ENCODE measurements at places on chromosomes 6 and 20. TPM values are rescaled to one million over a fixed set of nuclear protein-coding genes. Genes with fewer than 3 reads are reported as not detected.

DNA sequence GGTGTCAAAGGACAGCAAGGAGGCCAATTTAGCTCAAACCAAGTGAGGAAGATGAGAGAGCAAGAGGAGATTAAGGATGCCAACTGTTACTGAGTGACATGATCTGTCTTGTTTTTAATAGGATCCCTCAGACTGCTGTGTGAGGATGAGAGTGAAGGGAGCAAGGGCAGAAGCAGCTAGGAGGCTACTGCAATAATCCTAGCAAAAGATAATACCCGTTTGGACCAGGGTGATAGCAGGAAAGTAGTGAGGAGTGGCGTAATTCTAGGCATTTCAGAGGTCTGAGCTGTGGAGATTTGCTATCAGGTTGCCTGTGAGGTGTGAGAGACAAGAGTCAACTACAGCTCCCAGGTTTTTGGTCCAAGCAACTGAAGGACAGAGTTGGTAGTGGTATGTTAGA lies 14.7 kb downstream of the UBE2V1 start:
- H3K4me3 ChIP-seq: no peak overlapping the region
- peaks cover 2% of the 10 kb centered on the region for H3K36me3 ChIP-seq
- DNase-seq: no peak

Gene KCNK16
- total RNA-seq: not detected

Gene SOBP
- total RNA-seq: 6.1 TPM

GRCh38 chr6:144347448-144347759 lies 62.3 kb downstream of the UTRN start:
- no peak overlapping the region for H3K4me3 ChIP-seq
- DNase-seq: no peak
- H3K36me3 ChIP-seq: no peaks in the 10 kb centered on the region
- H3K27me3 ChIP-seq: no peaks in the 10 kb centered on the region

DNA sequence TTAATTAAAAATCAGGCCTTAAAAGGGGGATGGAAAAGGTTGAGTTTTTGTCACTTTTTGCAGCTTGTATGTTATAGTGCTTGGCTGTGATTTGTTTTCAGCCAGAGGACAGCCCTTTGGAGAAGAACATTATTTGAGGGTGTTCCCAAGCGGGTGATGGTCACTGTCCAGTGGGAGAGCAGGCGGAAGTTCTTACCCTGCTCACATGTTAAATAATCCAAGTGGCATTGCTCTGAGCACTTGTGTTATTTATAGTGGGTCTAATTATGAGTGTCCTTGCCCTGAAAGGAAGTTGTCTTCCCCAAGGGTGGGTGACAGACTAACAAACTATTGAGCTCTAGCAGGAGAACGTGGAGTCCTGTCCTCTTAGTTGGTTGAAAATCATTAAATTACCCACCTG lies 49.5 kb downstream of the DOK5 start:
- DNase-seq: no peak
- H3K27me3 ChIP-seq: no peaks in the 10 kb centered on the region

DNA sequence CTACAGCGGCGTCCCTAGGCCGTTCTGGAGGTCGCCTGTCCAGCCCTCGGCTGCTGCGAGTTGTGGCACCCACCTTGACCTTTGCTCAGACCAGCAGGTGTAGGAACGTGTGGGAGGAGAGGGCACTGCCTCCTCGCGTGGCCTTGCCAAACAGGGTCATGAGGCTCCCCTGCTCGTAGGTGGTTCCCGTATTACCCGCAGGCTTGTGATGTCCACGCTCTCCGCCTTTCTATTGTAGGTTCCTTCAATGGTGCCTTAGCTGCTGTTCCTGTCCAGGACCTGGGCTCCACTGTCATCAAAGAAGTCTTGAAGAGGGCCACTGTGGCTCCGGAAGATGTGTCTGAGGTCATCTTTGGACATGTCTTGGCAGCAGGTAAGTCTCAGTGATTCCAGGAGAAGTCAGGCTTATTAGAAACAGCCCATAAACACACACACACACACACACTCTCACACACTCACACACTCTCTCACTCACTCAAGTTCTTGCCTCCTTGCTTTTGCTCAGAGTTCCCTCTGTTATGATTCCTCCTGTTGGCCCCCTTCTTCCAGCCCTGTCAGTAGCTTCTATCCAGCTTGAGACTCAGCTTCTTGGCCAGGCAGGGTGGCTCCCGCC lies 942 bp downstream of the ACAT2 start:
- H3K27ac ChIP-seq: peak overlapping the region; percentile 85
- DNase-seq: no peak
- peaks cover 12% of the 10 kb centered on the region for H3K36me3 ChIP-seq
- H3K27me3 ChIP-seq: no peaks in the 10 kb centered on the region
- peaks cover 20% of the 10 kb centered on the region for H3K4me1 ChIP-seq
- peak overlapping the region; percentile 92 for H3K4me3 ChIP-seq

GRCh38 chr20:30491016-30491415 lies 766.4 kb upstream of the DEFB115 start:
- no peaks in the 10 kb centered on the region for H3K36me3 ChIP-seq
- no peak overlapping the region for H3K4me3 ChIP-seq
- H3K4me1 ChIP-seq: no peaks in the 10 kb centered on the region

DNA sequence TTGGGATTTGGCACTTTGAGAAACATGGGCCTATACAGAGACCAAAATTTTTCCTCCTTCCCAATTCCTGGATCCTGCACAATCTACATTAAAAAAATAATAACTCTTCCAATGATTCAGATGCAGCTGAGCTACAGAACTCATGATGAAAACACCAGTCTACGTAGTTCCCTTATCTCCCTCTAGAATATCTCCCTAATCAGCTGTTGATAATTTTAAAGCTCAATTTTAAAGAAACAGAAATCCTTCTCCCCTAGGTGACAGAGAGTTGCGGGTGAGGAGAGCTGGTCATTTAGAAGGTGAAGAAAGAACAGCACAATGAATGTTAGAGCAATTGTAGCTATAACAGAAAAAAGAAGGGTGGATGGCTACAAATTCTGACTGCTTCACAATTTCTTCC lies 175.6 kb upstream of the KCNK16 start:
- DNase-seq: no peak
- H3K4me3 ChIP-seq: no peak overlapping the region
- H3K36me3 ChIP-seq: no peaks in the 10 kb centered on the region
- H3K27ac ChIP-seq: no peak overlapping the region
- H3K27me3 ChIP-seq: no peaks in the 10 kb centered on the region

Gene RSPH3
- 3.3 TPM for total RNA-seq

DNA sequence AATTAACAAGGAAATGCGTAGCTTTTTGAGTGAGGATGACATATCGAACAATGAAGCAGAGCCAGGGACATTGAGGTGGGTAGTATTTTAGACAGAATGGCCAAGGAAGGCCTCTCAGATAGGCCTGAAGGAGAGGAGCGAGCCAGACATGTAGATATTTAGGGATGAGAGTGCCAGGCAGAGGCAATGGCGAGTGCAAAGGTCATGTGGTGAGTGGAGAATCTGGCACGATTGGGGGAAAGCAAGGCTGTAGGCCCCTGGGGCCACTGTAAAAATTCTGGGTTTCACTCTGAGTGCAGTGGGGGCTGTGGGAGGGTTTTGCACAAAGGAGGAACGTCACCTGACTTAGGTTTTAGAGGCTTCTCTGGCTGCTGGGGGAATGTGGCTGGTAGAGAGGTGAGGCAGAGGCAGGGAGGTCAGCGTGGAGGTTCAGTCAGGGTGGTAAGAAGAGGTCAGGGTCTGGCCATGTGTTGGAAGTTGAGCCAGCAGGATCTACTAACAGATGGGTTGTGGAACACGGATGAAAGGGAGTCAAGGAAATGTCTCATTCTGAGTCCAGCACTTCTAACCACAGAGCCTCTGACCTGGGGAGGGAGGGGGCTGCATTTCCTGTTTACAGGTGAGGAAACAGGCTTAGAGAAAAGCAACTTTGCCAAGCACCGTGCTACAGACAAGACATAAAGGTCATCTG lies 11.3 kb downstream of the SIRPA start:
- no peaks in the 10 kb centered on the region for H3K27me3 ChIP-seq
- DNase-seq: no peak
- no peak overlapping the region for H3K27ac ChIP-seq

DNA sequence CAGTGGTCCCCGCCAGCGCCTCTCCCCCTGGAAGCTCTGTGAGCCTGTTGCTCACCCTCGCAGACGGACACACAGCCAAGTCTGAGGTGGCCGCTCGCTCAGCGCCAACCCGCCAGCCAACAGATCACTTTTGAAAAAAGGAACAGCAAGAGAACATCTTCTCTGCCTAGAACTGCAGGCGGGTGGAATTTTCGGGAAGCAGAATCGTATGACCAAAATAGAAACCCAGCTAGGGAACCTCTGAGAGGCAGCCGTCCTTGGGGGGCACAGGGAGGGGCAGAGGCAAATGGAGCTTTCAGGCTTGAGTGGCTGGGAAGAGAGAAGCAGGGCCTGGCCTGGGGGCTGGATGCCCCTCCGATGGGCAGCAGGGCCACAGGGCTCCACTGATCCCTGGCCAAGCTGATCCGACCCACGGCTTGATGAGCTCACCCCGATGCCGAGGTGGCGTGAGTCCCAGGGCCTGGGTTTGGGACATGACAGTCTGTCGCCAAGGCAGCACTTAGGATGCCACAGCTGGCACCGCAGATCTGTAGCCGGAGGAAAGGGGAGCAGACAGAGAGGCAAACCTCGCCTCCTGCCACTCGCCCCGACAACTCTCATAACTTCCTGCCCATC lies 9.8 kb downstream of the NFATC2 start:
- H3K27me3 ChIP-seq: no peaks in the 10 kb centered on the region
- H3K4me3 ChIP-seq: no peak overlapping the region
- H3K4me1 ChIP-seq: peaks cover 8% of the 10 kb centered on the region
- no peaks in the 10 kb centered on the region for H3K36me3 ChIP-seq

Gene LTB
- total RNA-seq: 1.2 TPM

DNA sequence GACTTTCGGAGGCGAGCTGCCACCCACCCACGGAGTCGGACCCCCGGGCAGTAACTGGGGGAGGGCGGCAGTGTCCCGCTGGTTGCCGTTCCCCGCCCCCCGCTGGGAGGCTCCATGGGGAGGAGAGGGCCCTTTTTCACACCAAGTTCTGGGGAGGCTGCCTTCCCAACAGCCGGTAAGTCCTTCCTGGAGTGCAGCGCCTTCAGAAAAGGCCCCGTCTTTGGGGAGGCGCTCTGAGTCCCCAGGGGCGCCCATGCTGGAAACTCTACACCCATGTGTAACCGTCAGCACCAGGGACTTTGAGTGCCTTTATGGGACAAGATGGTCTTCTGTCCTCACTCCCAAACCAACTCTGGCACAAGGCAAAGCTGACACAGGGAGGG lies 430 bp upstream of the SOX18 start:
- H3K4me3 ChIP-seq: no peak overlapping the region
- H3K27me3 ChIP-seq: no peaks in the 10 kb centered on the region
- H3K36me3 ChIP-seq: peaks cover 13% of the 10 kb centered on the region
- peaks cover 75% of the 10 kb centered on the region for H3K4me1 ChIP-seq

Measured in endothelial cell of umbilical vein (primary cell).